ENCODE measurements at places on chromosomes 7 and 10. TPM values are rescaled to one million over a fixed set of nuclear protein-coding genes. Genes with fewer than 3 reads are reported as not detected.

Gene ZNF722
- not detected for polyA plus RNA-seq

GRCh38 chr10:78025685-78026364 lies 3.5 kb downstream of the POLR3A start:
- peaks cover 42% of the 10 kb centered on the region for H3K36me3 ChIP-seq
- DNase-seq = no peak
- H3K27ac ChIP-seq = no peak overlapping the region

DNA sequence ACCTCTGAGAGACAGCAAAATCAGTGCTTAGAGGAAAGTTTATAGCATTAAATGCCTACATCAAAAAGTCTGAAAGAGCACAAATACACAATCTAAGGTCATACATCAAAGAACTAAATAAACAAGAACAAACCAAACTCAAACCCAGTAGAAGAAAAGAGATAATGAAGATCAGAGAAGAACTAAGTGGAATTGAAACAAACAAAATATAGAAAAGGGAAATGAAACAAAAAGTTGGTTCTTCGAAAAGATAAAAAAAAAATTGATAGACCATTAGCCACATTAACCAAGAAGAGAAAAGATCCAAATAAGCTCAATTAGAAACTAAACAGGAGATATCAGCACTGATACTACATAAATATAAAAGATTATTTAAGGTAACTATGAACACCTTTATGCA lies 280.0 kb upstream of the NRG3 start:
- no peak overlapping the region for H3K27ac ChIP-seq
- no peak overlapping the region for H3K4me3 ChIP-seq
- H3K4me1 ChIP-seq = no peaks in the 10 kb centered on the region
- H3K27me3 ChIP-seq = no peaks in the 10 kb centered on the region
- H3K36me3 ChIP-seq = no peaks in the 10 kb centered on the region

GRCh38 chr7:147245274-147245673 lies 1128.7 kb downstream of the CNTNAP2 start:
- H3K36me3 ChIP-seq = no peaks in the 10 kb centered on the region
- H3K27ac ChIP-seq = no peak overlapping the region
- H3K27me3 ChIP-seq = no peaks in the 10 kb centered on the region
- peaks cover 5% of the 10 kb centered on the region for H3K4me1 ChIP-seq

DNA sequence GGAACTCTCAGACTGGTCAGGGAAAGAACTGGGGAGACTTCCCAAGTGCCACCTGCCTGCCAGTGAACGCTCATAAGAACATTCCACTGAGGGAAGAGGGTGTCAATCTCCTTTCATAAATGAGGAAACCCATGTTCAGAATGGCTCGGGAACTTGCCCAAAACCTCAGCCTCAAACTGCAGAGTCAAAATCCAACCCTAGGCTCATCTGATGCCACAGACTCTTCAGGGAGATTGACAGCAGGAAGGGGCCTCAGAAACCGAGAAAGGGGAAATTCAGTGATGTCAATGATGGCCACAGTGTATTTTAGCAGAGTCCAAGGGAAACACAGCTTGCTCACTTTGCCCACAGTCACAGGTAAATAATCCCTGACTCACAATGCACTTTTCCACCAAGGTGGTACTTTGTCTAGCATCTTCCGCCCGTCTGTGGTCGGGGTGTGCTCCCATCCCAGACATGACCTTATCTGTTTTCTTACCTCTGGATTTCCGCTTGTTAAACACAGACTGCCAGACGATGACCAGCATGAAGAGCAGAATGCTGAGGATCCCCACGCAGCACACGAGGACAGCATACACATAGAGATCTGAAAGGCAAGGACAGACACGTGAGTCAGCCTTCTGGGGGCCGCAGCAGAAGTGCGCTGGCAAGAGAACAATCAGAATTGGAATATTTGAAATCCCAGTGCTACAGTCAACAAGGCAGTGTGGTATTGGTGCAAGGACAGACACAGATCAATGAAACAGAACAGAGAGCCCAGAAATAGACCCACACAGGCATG lies 38.4 kb downstream of the VSTM4 start:
- H3K4me1 ChIP-seq = peaks cover 5% of the 10 kb centered on the region
- H3K4me3 ChIP-seq = no peak overlapping the region
- peaks cover 39% of the 10 kb centered on the region for H3K27me3 ChIP-seq

DNA sequence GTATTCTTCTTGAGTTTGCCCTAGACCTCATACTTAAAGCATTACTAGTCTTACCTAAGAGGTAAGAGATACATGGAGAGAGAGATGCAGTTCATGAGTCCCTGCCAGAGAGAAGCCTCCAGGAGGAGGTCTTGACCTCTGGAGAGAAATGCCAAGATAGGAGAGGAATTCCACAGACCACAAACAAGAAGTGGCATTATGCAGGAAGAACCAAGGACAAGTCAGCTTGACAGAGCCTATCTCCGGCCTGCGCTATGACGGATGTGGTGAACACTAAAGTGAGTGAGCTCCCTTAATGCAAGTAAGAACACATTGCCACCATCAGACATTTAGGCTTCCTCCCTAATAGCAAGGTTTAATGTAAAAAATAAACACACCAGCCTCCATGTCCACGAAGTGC lies 27.9 kb upstream of the COL1A2 start:
- H3K27me3 ChIP-seq = peaks cover 31% of the 10 kb centered on the region
- H3K36me3 ChIP-seq = no peaks in the 10 kb centered on the region
- H3K4me1 ChIP-seq = no peaks in the 10 kb centered on the region
- H3K27ac ChIP-seq = peak overlapping the region; percentile 48
- H3K4me3 ChIP-seq = no peak overlapping the region

- no peaks in the 10 kb centered on the region for H3K4me1 ChIP-seq
- peaks cover 38% of the 10 kb centered on the region for H3K27me3 ChIP-seq
- no peak overlapping the region for H3K27ac ChIP-seq
- H3K36me3 ChIP-seq = no peaks in the 10 kb centered on the region
- no peak overlapping the region for H3K4me3 ChIP-seq
- no peak for DNase-seq
Measured at GRCh38 chr7:135758531-135758932, 9.9 kb upstream of the FAM180A start.

- no peaks in the 10 kb centered on the region for H3K27me3 ChIP-seq
- H3K27ac ChIP-seq = no peak overlapping the region
- H3K36me3 ChIP-seq = no peaks in the 10 kb centered on the region
- peak; percentile 23 for DNase-seq
Measured at GRCh38 chr7:111098011-111098925, 7.3 kb downstream of the LRRN3 start.

- H3K4me1 ChIP-seq = no peaks in the 10 kb centered on the region
- H3K27ac ChIP-seq = no peak overlapping the region
- H3K36me3 ChIP-seq = no peaks in the 10 kb centered on the region
- no peak overlapping the region for H3K4me3 ChIP-seq
Measured at GRCh38 chr7:129469930-129470329, 32.4 kb upstream of the SMKR1 start.
